Renal pelvis (tissue), 12 donors: ENCODE measurements at places on chromosomes 13 and 19.

- no peak for DNase-seq
These were observed 14.9 kb downstream of the CEBPA start for GRCh38 chr19:33287438-33287837.

- no peak for DNase-seq
These were observed 19.6 kb downstream of the RNF6 start for GRCh38 chr13:26202365-26202972.

DNA sequence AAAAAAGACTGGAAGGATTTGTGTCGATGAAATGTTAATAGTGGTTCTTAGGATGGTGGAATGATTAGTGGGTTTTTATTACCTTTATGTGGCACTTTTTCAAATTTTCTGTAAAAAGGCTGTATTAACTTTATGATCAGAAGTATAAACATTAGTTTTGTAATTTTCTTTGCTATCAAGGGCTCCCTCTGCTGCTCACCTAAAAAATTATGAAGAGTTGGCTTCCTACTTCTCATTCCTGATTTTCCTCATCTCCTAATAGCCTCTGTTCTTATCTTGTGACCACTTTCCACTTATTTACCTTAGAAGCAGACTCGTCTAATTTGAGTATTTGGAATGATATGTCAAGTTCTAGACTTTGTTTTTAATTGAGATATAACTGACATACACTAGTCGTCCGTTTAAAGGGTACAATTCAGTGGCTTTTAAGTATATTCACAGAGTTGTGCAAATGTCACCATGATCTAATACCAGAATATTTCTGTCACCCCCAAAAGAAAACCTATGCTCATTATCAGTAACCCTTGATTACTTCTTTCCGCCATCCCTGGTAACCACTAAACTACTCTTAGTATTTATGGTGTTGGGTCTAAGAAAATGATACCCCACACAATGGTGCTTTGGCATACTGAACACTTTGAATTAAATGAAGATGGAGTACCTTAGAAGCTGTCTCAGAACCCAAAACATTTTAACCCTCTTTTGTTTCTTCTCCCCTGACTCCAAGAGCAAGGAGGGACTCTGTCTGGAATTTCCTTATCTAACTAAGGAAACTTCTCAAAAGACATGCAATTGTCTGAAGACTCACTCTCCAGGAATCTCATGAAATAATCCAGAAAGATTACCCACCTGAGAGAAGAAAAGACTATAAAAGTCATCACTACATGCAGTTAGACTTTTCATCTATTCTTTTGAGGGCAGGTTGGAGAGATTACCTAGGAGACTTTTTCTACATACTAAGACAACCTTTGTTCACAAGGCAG lies 311.3 kb downstream of the DLEU7 start:
- no peak for DNase-seq

DNA sequence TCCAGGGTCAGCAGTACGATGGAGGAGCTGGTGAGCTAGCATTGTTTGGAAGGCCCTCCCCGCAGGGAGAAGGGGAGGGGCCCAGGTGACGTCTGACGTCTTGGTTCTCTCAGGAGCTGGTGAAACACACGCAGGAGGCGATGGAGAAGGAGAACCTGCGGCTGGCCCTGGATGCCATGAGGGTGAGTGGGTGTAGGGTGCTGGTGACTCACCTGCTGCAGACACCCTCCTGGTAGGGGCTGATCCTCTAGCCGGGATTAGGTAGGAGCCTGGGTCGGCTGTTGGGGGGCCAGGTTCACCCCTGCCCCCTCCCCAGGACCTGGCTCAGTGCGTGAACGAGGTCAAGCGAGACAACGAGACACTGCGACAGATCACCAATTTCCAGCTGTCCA lies 55.8 kb downstream of the VAV1 start:
- DNase-seq: no peak

DNA sequence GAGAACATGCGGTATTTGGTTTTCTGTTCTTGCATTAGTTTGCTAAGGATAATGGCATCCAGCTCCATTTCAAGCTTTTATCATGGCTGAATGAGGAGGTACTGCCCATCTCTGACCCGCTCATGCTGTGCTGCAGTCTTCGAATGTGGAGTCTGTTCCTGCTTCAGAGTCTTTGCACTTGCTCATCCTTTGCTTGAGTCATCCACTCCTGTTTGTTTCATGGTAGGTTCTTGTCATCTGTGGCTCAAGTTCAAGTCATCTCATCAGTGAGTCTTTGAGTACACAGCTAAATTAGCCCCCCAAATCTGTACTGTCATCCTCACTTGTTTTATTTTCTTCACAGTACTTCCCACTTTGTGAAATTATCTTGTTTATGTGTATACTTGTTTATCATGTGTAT lies 5.4 kb downstream of the UCHL3 start:
- DNase-seq: no peak

DNA sequence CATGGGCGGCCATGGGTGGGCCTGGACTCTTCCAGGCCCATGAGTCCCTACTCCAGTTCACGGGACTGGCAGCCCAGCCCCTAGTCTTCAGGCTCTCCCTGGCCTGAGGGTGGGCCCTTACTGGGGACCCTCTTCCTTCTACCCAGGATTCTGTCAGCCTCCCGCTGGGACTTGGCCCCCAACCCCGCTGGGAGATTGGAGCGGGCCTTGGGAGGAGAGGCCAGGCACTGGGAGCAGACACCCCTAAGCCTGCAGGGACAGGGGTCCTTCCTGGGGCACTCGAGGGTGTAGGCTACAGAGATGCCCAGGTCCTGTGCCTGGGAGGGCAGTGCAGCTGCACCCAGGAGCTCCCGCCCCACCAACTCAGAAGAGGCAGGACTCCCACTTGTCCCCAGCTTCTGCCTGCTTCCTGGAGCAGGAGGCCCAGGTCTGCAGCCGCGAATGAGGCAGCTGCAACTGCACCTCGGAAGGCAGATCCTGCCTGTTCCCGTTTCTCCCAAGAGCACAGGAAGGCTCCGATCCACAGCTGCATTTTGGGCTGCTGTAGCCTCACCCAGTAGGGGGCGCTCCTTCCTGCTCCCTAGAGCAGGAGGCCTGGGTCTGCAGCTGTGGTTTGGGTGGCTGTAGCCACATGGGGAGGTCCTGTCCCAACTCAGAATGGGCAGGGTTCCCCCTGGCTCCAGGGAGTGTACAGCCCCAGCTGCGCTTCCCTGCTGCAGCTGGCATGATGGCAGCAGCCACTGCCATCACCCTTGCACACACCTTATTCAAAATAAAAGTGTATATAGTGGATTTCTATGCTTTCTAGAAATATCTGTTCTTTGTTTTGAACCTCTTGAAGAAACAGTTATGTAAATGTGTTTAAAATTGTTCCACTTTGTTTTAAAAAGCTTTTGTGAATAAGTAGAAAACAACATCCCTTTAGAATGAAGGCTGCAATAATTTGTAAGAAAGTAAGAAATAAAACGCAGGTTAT lies 46.8 kb downstream of the TEX26 start:
- DNase-seq: no peak

GRCh38 chr19:33205531-33206260 lies 11.6 kb downstream of the LRP3 start:
- no peak for DNase-seq

DNA sequence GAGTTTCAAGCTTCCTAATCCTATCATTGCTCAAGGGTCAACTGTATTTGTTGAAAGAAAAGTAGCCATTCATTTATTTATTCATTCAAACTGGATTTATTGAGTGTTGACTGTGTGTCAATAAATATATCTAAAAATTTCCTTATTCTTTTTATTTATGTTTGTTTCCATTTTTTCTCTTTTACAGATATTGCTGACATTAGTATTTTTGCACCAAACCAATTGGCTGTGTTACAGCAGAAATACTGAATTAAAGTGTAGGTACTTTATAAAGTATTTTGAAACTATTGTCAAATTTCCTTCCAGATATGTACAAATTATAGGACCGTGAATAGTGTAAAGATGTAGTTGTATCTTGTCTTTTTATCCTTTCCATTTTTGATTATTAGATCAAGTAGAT lies 692.0 kb upstream of the SLC10A2 start:
- no peak for DNase-seq

- DNase-seq: no peak
These were observed 5.4 kb downstream of the ATP4B start for GRCh38 chr13:113652404-113653263.
